NCI-H1048 (cell line): ENCODE measurements at places on chromosomes 5 and 9.
A peak's percentile ranks its signal among the peaks of the same experiment; 100 is the strongest.

DNA sequence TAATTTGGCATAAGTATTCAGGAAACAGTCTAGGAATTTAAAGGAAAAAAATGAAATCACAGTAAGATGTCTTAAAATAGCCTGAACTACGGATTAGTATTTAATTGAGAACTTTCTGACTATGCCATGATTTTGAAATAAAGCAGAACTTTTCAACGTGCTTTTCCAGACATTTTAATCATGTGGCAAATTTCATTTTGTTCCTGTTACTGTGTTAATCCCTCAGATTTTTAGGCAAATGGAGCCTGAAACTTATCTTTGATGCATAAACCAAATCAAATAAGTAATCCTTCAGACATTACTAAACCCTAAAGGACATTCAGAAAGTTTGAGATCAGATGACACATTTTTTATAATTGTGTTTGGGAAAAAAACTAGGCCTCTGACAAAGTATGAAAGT lies 75.7 kb downstream of the FBN2 start:
- no peak for DNase-seq

DNA sequence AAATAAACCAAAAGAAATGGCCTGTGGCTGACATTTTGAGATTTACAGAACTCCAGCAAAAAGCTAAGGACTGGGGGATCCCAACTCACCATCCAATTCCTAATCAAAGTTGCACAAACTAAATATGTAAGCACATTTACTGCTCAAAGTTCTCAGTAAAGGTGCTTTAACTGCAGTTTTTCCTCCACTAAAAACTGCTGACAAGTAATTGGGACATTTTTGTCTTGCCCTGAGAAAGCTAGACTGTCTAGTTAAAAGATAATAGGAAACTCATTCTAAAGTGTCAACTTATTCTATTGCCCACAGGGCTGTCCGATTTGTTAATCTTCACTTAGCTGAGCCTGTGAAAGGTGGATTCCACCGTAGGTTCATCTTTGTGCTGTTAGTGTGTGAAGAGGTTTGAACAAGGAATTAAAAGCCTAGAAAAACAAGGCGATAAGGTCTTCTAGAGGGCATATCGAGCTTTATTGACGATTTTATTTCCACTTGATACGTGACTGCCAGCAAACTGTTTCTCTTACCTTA lies 1.0 kb downstream of the DOCK8 start:
- no peak for DNase-seq

- DNase-seq = no peak
Observed at GRCh38 chr9:136180586-136180985, 24.3 kb downstream of the LHX3 start.

- no peak for DNase-seq
Observed at GRCh38 chr5:122639864-122640263, 135.0 kb upstream of the SNX2 start.

DNA sequence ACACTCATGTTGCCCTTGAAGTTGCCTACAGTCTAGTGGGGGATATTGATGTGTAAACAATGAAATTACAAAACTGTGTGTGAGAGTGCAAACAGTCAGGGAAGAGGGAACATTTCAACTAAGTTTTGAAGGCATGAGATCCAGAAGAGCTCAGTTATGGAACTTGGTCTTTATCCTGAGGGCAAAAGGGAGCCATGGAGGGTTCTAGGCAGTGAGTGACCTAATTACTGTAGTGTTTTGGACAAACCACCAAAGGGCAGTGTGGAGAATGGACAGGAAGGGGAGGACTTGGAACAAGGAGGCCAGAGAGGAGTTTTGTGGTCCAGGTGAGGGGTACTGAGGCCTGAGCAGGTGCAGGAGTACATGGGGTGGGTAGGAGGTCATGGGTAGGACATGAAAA lies 143.7 kb upstream of the SMIM23 start:
- DNase-seq = no peak

- no peak for DNase-seq
Observed at GRCh38 chr5:42676362-42676761, 80.3 kb upstream of the CCDC152 start.

- DNase-seq = no peak
Observed at GRCh38 chr5:55159763-55160492, at the start of gene GPX8. Gene GPX8, plus strand, starts transcription at chr5:55160171. Its CDS starts 22 bp downstream, at chr5:55160193.

GRCh38 chr9:78989031-78989658 lies 582.6 kb upstream of the TLE4 start:
- no peak for DNase-seq

DNA sequence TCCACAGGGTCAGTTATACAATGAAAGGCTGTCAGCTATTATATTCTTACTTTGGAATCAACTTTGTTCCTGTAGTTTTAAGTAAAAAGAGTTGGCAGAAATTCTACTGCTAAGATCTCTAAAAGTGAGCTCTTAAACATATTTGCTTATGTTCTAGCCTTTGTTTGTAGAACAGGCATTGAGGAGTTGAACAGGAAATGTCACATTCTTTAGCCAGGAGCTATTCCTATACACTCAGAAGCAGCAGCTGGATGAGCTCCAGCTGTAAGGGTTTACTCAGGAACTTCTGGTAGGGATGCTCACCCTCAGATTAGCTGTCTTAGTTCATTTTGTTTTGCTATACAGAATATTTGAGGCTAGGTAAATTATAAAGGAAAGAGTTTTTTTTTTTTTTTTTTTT lies 22.4 kb upstream of the SPINK14 start:
- DNase-seq = peak; percentile 66

GRCh38 chr5:82719368-82719767 lies 357.8 kb downstream of the TMEM167A start:
- DNase-seq = no peak

DNA sequence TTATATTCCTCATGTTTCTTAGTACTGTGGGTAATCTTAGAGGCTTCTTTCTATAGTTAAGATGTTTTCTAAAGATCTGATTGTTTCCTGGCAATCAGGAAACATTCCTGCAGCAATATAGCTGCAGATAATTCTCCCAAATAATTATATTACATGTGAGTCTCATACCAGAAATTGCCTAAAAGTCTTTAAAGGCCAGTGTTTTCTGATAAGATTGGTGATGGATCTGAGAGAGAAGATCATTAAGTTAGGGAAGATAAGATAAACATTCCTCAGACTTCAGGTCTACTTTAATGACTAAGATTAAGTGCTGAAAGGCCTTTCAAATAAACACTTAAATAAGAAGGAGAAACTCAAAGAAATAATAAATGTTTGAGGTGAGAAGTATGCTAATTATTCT lies 107.7 kb upstream of the DAB2 start:
- no peak for DNase-seq

- no peak for DNase-seq
Observed at GRCh38 chr5:54049963-54050362, 260.4 kb downstream of the ARL15 start.

DNA sequence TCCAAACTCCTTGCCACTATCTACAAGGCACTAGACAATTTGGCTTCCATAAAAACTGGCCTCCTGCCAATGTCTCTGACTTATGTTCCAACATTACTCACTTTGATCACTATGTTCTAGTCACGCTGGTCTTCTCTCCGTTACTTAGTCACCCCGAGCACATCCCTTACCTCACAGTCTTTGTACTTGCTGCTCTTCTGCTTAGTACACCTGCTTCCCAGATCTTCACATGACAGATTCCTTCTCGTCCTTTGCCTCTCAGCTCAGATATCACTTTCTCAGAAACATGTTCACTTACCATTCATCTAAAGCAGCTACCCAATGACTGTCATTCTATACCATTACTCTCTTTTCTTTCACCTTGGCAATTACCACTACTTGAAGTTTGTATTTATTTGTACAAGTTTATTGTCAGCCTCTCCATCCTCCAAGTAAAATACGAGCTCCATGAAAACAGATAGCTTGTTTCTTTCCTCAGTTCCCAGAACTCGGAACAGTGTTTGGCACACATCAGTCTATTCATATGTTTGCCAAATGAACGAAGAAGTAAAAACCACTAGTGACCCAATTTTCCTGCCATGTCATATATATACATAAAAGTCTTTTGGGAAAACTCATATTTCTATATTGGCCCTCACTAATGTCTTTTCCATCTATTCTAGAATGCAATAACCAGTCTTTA lies 5.9 kb upstream of the SLC22A5 start:
- no peak for DNase-seq

GRCh38 chr5:1923766-1924165 lies 41.0 kb upstream of the IRX4 start:
- DNase-seq = no peak

- DNase-seq = no peak
Observed at GRCh38 chr5:103474677-103475076, 87.9 kb downstream of the NUDT12 start.

DNA sequence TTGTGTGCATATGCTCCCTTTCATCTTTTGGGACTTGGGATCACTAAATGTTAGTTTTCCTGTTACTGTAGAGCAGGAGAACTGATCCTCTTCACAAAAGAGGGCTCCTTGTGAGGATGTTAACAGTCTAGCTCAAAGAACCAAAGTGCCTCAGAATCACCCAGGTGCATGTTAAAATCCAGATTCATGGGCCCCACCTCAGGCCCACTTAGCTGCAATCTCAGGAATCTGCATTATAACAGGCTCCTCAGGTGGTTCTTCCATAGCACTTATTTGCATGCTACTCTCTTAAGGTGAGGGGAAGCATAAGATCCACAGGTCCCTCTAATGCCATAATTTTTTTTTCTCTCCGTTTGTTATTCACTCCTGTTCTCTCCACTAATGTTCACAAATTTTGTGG lies 14.8 kb upstream of the MEF2C start:
- DNase-seq = no peak

- no peak for DNase-seq
Observed at GRCh38 chr5:52560366-52560765, 227.3 kb upstream of the ITGA1 start.

- DNase-seq = no peak
Observed at GRCh38 chr5:56003679-56004078, 8.9 kb upstream of the IL6ST start.

- no peak for DNase-seq
Observed at GRCh38 chr9:19200229-19200628, 30.3 kb upstream of the DENND4C start.

- no peak for DNase-seq
Observed at GRCh38 chr5:3424946-3425345, 170.7 kb upstream of the IRX1 start.

GRCh38 chr5:40838086-40838485 lies 3.1 kb upstream of the RPL37 start:
- DNase-seq = no peak

GRCh38 chr9:135544981-135545635 lies 818 bp upstream of the OBP2A start:
- no peak for DNase-seq

DNA sequence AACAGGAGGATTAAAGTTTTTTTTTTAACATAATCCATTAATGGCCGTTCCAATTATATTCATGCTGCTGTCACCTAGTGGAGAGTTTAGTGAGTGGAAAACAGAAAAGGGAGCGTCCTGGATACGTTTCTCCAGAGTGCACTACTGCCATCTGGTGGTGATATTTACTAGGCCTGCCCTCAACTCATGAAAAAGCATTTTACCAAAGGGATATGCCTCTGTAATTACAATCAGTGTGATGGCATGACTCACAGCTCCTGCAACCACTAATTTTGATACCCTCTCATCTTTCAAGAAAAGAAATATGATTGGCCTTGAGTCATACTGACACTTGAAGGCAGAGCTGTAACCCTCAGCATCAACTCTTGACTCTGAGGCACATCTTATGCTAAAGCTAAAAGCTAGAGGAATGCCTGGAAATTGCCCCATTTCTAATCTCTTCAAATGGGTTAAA lies 20.1 kb downstream of the MINAR2 start:
- peak; percentile 76 for DNase-seq

DNA sequence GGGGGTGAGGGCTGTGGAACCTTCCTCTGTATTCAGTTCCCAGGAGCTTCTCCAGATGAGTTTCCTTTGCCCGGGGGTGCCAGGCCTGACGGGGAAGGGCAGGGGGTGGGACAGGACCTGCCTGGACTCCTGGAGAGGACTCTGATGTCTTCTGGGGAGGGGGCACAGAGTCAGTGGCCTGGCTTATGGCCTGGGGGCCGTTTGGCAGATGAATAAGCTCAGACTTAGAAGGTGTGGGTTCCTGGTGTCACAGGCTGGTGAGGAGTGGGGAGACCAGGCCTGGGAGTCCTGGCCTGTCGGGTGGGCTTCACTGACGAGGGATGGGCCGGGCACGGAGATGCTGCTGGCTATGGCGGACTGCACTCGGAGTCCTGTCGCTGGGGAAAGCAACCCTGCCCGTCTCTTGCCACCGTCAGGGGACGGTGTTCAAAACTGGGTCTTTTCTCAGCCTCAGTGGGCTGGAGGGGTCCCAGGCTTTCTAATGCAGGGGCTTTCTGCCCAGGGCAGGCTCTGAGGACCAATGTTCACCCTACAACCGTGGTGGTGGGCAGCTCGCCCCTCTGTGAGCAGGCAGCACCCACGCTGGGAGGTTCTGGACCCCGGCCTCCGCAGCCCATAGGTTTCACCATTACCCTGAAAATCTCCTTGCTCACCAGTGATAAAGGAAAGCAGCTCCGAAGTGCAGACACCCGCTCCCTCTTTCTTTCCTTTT lies 16.2 kb downstream of the COL5A1 start:
- DNase-seq = no peak

DNA sequence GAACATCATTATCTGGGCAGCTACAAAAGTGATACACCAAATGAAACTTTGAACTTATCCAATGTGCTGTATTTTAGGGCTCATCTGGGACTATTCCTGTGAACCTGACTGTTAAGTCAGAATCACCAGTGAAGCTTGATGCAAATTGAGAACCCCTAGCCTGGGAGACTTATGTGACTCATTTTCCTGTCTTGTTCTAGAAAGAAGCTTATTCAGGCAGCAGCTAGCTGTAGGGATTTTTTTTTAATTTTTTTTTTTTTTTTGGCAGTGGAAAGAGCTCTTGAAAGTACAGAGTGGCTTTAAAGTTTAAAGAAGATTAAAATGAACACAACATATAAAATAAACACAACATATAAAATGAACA lies 81.1 kb upstream of the TNFAIP8 start:
- DNase-seq = no peak

GRCh38 chr5:142838845-142839244 lies 68.7 kb downstream of the ARHGAP26 start:
- DNase-seq = no peak

DNA sequence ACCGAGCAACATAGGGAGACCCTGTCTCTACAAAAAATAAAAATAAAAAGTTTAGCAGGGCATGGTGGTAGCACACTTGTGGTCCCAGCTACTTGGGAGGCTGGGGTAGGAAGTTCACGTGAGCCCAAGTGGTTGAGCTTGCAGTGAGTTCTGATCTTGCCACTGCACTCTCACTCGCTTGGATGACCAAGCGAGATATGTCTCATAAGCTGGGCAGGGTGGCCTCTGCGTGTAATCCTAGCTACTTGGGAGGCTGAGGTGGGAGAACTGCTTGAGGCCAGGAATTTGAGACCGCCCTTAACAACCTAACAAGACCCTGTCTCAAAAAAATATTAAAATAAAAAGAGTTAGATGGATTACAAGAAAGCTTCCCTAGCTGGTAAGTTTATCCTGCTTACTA lies 32.5 kb downstream of the RASA1 start:
- DNase-seq = no peak

GRCh38 chr5:134969166-134969565 lies 1.5 kb downstream of the CATSPER3 start:
- DNase-seq = no peak

- DNase-seq = no peak
Observed at GRCh38 chr9:113956901-113957300, 80.8 kb downstream of the ZNF618 start.

GRCh38 chr5:26691486-26691885 lies 346.9 kb downstream of the CDH9 start:
- DNase-seq = no peak

- DNase-seq = no peak
Observed at GRCh38 chr9:94824913-94825610, 98.6 kb downstream of the AOPEP start.
